Tongue (tissue), 3 donors: ENCODE measurements at places on chromosomes 6 and 20. TPM values are rescaled to one million over a fixed set of nuclear protein-coding genes. Genes with fewer than 3 reads are reported as not detected.

DNA sequence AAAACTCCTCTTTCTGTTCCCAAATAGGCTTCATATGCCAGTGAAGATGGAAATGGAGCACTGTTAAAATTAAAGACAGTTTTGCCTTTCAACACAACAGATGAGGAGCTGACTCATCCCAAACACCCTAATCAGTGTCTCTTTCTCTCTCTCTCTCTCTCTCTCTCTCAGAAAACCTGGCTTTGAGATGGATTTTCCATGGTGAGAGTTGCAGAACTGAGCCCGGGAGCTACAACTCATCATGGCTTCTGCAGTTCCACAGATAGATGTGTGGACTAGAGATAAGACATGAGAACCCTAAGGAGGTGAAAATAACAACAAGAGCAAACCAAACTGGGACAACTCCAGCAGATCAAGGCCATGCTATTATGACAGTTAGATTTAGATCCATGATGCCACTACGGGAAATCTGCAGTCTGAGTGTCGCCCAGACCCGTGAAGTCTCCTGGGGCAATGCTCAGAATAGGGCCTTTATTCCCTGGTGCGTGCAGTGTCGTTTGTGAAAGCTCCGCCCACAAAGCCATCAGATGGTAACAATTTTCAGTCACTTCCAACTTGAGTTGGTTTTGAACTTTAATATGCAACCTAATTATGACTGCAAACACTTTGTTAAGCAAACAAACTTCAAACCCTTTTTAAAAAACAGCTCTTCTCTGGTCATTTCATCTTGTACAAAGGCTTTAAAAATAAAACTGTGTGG, 338.2 kb upstream of the PREP start:
- DNase-seq: no peak

DNA sequence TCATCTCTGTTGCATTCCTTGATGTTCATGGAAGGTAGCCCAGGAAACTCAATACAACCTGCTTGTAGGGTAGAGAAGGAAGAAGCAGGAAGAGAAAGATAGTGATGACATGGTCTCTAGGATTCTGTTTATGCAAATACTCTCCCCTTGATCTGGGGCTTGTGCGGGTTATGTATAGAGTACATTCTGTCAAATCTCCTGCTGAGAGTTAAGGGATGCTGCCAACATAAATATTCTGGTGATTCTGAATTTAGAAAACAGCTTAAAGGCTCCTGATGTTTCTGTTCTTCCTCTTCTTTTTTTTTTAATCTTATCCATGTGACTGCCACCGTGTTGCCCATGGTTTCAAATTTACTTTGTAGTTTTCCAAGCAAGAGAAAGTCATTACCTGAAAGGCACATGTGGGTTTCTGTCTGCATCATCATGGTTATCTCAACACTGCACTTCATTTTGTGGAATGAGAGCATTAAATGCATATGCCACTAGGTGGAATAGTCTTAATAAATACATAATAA, 150.6 kb downstream of the RPS12 start:
- DNase-seq: peak; percentile 66

DNA sequence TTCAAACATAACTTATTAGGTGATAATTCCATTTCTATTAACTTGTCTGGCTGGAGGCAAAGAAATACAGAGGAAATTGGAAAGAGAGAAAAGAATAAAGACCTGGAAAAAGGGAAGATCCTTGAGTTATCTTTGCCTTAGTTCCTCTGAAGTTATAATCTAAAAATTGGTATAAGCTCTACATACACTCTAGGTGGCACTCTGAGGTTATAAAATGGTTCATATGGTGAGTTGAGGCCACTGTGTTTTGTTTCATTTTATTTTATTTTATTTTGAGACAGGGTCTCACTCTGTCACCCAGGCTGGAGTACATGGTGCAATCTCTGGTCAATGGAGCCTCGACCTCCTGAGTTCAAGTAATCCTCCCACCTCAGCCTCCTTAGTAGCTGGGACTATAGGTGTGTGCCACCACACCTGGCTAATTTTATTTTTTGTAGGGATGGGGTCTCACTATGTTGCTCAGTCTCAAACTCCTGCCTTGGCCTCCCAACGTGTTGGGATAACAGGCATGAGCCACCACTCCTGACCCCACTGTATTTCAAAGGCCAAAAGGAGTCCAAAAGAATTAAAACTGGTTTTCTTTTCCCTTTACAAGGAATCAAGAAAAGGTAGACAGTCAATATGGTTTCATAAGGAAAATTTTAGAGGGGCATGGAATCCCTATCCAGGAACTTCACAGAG, 19.4 kb downstream of the GPX6 start:
- DNase-seq: peak; percentile 15

DNA sequence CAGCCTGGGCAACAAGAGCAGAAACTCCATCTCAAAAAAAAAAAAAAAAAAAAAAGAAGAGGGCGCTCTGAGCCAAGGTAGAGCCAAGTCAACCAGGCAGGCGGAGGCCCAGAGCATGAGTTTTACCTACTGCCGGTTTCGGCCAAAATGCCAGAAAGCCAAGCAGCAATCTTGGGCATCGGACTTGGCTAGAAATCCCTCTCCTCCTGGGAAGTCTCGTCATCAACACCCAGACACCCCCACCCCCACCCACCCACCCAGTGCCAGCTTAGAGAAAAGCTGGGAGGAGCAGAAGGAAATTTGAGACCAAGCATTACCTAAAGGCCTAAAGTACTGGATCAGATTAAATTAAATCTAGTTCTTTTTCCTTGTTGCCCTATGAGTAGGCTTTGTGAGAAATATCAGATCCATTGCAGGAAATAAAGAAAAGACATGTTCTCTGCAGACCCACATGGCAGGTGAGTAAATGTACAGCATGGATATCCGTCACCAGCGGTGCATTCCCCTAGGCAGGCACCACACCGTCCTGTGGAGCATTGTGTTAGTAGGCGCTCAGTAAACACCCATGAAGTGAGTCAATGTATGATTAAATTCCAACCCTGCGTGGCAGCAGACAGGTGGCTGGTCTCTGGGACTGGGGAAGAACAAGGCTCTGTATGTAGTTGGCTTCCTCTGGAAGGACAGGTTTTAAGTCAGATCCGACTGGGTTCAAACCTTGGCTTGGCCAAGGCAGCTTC, 21.0 kb downstream of the RIPOR3 start:
- peak; percentile 34 for DNase-seq

- DNase-seq: peak; percentile 84
These were observed 128.9 kb upstream of the SHLD1 start for GRCh38 chr20:5621305-5621704.

DNA sequence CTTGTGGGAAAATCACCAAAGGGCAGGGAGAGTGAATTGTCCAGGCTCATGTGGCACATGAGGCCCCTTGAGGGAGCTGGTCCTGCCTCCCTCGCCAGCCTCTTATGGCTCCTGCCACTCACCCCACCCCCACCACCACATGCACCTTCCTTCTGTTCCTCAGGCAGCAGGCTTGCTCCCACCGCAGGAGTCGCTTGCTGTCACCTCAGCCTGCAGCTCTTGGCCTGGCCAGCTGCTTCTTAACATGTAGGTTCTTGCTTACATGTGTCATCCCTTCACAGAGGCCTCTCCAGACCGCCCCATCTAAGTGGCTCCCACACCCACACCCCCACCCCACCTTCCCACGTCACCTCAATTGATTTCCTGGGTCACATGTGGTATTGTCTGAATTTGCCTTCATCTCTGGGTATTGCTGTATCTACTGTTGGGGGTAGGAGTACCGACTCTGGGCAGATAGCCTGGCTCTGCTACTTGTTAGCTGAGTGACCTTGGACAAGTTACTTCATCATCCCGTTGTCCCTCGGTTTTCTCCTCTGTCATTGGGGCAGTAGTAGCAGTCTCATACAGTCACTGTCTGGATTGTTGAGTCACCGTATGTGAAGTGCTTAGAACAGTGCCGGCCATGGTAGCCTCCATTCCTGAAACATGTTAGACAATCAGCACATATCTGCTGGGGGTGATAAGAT, 41.7 kb downstream of the SLC9A8 start:
- DNase-seq: no peak

The OLIG3 gene
- not detected for total RNA-seq

DNA sequence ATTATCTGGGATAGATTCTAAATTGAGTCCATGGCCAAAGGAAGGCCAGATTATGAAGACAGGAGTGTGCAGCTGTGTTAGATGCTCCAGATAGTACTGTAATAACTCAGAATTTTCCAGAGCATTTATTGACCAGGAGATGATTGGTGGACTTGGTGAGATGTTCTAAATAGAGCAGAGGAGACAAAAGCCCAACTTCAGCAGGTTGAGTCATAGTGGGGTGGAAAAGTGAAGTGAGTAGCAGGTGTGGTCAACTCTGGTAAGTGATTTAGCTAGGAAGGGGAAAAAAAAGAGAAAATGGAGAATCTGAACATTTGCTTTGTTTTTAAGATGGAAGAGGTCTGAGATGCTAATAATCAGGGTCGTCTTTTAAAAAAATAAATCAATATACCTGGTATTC, 227.4 kb downstream of the TMEM200A start:
- DNase-seq: no peak

GRCh38 chr20:16689906-16690305, 39.9 kb upstream of the SNRPB2 start:
- DNase-seq: no peak

DNA sequence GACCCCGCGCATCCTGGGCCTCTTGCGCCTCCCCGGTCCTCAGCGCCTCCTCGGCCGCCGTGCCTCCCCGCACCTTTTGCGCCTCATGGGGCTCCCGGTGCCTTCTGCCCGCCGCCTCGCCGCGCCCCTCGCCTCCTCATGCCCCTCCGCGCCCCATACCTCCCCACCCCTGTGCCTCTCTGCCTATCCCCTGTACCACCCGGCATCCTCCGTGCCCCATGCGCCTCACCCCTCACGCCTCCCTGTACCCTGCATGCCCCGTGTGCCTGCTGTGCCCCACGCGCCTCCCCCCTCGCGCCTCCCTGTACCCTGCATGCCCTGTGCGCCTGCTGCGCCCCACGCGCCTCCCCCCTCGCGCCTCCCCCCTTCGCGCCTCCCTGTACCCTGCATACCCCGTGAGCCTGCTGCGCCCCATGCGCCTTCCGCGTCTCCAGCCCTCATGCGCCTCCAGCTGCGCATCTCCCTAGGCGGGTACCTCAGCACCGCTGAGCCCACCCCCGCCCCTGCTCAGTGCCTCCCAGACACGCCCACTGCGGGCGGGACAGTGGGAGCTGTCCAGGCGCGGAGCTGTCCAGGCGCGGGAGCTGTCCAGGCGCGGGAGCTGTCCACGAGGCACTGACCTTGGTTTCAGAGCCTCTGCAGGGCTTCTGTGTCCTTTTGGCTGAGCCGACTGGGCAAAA, 37.1 kb downstream of the IGF2R start:
- peak; percentile 83 for DNase-seq

- DNase-seq: no peak
These were observed 23.9 kb downstream of the NOL4L start for GRCh38 chr20:32560989-32561830.

DNA sequence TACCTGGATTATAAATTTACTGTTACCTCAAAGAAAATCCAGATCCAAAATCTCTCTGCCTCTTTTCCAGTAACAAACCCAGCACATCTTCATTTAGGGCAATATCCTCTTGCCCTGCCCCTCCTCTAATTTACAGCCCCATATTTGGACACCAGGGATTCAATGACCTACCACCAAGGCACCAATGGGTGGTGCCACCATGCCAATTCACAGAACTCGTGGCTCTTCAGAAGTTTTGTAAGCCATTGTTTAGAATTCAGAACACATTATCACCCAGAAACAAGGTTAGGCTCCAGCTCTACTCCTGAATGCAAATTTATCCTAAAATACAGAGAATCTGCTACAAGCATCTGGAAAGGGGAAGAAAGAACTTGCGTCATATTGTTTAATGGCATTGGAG, 67.8 kb upstream of the SASH1 start:
- no peak for DNase-seq

DNA sequence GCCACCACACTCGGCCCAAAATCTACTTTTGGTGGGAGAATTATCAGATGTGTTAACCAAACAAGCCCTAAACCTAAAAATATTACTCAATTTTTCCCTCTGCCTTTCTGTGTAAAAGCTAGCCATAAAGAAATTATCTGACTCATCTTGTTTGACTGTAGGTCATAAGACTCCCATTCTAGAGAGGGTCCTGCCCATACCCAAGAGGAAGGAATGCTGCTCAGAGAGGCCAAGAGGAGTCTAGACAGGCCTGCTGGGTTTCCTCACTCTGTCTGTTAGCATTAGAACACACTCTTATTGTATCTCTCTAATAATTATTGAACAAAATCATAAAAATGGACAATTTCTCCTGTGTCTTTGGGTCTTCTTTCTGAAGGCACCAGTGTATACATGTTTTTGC, 26.1 kb downstream of the C6orf141 start:
- DNase-seq: no peak

DNA sequence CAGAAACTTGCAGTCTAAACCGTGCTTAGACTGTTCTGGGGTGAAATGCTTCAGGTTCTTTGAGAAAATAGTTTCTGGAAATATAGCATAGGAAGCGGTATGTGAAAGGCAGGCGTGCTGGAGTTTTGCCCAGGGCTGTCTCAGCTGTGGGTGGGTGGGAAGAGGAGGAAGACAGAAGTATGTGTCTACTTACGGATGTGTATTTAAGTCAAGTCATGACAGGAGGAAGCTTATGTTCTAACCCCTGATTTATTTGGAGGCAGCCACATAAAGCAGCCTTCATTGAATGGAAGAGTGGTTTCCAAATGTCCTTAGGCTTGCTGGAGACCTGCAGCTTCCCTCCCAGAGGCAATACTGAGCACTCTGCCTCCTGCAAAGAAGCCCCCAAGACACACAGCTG, 345.8 kb upstream of the PRND start:
- peak; percentile 77 for DNase-seq

- peak; percentile 19 for DNase-seq
These were observed 270.4 kb upstream of the PLCB4 start for GRCh38 chr20:8798505-8798904.

- no peak for DNase-seq
These were observed 37.7 kb upstream of the C20orf144 start for GRCh38 chr20:33624399-33624798.

GRCh38 chr6:139311831-139312230, 20.0 kb upstream of the TXLNB start:
- DNase-seq: no peak

- DNase-seq: no peak
These were observed 220.3 kb upstream of the LRFN2 start for GRCh38 chr6:40807484-40807883.

- no peak for DNase-seq
These were observed 1590.8 kb downstream of the GRIK2 start for GRCh38 chr6:102984357-102984756.

- DNase-seq: no peak
These were observed 26.2 kb downstream of the BCAS1 start for GRCh38 chr20:54044156-54044555.

The SLPI gene
- 181 TPM for total RNA-seq

The CTAGE9 gene
- total RNA-seq: not detected

DNA sequence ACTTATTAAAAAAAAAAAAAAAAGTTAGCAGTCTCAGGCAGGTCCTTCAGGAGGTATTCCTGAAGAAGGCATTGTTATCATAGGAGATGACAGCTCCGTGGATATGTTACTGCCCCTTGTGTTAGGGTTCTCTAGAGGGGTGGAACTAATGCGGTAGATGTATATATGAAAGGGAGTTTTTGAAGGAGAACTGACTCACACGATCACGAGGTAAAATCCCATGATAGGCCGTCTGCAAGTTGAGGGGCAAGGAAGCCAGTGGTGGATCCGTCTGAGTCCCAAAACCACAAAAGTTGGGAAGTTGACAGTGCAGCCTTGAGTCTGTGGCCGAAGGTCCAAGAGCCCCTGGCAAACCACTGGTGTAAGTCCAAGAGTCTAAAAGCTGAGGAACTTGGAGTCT, 103.4 kb downstream of the TULP4 start:
- DNase-seq: no peak

GRCh38 chr6:168870982-168871381, 382.7 kb downstream of the THBS2 start:
- no peak for DNase-seq

The OR10C1 gene
- total RNA-seq: not detected

GRCh38 chr20:40563296-40563950, 125.6 kb downstream of the MAFB start:
- peak; percentile 68 for DNase-seq
